Activated CD4-positive, alpha-beta T cell treated with anti-CD3 and anti-CD28 coated beads for 36 hours (primary cell): ENCODE measurements at places on chromosomes 1 and 21.
A peak's percentile ranks its signal among the peaks of the same experiment; 100 is the strongest.

DNA sequence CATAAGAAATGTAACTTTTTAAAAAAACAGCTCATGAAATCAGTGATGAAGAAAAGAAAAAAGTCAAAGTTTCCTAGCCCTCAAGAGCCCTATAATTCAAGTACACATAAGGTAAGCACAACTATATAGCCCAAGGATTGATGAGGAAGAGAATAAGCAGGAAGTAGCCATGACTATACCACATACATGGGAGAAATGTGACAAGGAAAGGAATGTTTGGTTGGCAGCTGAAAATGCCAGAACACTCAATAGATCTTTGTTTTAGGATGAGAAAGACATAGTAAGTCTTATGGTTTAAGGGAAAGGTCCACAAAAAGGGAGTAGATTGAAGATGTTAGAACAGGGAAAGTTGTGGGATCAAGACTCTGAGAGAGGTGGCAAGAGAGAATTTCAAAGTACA lies 5.7 kb downstream of the DOCK7 start:
- no peak for DNase-seq

GRCh38 chr1:187018291-187018690 lies 189.5 kb downstream of the PLA2G4A start:
- no peak for DNase-seq

- DNase-seq: peak; percentile 86
Measured at GRCh38 chr1:204506201-204506968, 9.8 kb upstream of the MDM4 start.

DNA sequence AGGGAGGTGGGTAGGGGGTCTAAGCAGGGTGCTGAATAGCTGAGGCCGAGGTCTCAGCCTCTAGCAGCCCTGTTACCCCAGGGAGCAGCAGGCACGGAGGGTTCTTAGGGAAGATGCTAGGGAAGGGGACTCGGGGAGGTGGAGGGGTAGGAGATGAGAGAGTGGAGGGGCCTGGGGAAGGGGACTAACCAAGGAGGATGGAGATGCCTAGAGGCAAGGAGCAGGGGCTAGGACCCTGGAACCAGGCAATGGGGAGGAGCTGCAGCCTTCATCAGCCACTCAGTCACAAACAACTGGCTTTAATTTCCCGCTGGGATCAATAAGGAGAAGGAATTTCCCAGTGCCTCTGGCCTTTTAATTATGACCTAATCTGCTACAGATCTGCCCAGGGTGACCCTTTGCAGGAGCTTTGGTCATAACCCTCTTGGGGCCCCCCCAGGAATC lies 2.9 kb upstream of the CRABP2 start:
- no peak for DNase-seq

DNA sequence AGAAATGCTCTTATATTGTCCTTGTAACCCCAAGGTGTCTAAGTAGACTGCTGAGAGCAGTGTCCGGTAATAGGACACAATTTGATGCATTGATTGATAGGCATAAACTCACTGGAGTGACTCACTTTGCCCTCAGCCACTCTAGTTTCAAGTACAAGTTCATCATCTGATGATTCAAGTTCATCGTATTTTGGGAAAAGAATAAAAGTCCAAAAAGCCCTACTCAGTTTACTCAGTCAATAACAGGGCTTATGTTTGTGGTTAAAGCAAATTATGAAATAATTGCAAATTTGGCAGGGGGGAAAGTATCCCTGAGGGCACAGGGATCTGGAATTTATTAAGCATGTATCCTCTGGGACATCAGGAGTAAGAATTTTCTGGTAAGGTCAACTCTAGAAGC lies 7.6 kb upstream of the ATF3 start:
- peak; percentile 45 for DNase-seq

DNA sequence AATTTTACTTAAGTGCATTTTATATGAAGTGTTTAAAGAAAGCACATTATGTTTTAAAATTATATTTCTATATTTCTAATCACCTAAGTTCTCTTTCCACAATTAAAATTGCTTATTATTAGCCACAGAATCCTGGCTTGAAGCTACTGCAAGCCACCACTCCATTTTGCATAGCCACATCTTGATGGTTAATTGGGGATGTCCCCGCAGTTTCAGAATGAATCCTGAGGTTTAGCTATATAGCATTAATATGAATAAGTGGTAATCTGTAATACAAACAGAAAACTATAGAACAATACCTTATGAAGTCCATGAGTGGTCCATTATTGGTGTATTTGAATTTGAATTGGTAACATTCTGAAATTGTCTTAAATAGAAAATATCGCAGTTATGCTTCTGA lies 11.6 kb upstream of the GOLPH3L start:
- DNase-seq: peak; percentile 54

GRCh38 chr1:206713910-206714312 lies 29.2 kb downstream of the MAPKAPK2 start:
- DNase-seq: no peak

- DNase-seq: no peak
Measured at GRCh38 chr1:46553506-46553905, 2.1 kb upstream of the KNCN start.

DNA sequence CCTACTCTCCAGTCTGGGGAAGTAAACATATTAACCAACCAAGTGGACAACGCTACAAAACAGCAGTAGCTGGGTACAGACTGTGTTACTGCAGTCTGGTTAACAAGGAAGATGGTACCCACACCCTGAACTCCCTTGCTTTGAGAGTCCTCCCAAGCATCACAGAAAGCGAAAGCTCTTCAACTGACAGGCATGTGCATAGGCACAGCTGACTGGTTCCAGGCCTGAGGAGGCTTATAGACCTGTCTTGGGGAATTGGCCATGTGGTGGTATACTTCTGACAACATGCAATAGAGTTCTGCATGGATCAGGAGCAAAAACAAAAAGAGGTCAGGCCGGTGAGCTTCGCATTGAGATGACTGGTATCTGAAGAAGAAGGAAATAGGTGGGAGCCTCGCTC lies 17.4 kb downstream of the LMX1A start:
- DNase-seq: no peak

- DNase-seq: no peak
Measured at GRCh38 chr1:9659328-9659727, 7.8 kb downstream of the PIK3CD start.

DNA sequence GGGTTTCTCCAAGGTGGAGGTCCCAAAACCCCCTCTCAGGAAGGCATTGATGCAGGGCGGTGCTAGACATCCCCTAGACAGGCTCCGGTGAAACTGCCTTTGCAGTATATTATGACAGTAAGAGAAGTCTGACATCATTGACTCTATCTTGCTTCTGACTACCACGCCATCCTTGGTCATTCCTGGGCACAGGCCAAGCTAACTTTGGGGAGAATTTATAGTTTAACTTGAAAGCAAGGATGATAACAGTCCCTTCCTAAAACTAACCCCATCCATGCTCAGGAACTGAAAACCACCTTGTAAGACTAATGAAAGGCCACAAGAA lies 30.3 kb downstream of the RSPH1 start:
- DNase-seq: no peak

GRCh38 chr1:174301295-174302077 lies 142.2 kb downstream of the RABGAP1L start:
- DNase-seq: no peak

GRCh38 chr1:48039088-48040054 lies 42.2 kb upstream of the TRABD2B start:
- DNase-seq: no peak

GRCh38 chr1:73066866-73067265 lies 784.5 kb upstream of the NEGR1 start:
- no peak for DNase-seq

DNA sequence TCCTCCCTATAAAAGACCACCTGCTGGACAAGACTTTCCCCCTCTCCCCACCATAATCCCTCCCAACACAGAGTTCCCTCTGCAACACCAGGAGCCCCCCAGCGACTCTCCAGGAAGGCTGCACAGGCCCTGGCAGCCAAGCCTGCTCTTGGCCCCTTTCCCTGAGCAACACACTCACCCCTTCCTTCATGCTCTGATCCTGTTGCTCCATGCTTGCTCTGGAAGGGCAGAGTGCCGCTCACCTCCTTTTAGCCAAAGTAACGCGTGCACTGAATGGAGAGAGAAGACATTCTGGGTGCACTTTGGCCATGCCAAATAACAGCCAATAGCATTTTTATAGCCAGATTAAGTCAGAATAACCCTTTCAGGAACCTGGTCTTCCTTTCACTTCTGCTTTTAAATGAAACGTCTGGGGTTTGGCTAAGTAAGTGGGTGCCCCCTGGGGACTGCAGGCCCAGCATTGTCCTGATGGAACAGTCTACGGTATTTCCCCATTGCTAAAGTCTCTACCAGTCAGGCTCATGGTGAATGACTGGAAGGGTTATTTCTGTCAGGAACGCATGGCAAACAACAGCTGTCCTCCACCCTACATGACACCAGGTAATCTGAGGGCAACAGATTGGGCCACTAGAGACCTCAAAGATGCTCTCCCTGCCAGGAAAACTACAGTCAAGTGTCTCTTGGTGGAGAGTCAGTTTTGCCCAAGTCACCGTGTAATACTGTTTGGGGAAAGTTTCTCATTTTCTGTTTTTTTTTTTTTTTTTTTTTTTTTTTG lies at the start of gene SLC2A5:
Gene SLC2A5 (minus strand): TSS at position 310 of the 775 bp plus-strand sequence. CDS start 99 bp downstream, at position 211.
- no peak for DNase-seq

DNA sequence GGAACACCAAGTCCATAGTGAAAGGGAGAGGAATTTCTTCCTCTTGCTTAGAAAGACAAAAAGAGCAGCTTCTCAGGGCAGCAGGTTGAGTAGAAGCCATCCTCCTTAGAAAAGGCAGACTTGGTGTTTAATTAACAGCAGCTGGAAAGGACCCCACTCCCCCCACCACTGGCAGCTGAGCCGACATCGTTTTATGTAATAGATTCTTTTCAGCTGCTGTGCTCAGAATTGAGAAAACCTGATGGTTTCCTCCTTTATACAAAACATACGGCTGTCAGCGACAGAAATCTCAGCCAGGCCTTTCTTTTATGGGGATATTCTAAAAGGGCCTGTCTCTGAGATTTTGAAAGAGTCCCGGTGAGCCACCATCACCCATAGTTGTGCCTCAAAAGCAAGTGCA lies 49.9 kb downstream of the MAN1C1 start:
- DNase-seq: no peak

- no peak for DNase-seq
Measured at GRCh38 chr1:207857447-207857846, 53.5 kb downstream of the CD34 start.
